ENCODE measurements at places on chromosomes 1 and 21.
A peak's percentile ranks its signal among the peaks of the same experiment; 100 is the strongest.

GRCh38 chr1:39426346-39426745 lies 65.1 kb upstream of the BMP8A start:
- no peak for DNase-seq

- DNase-seq: no peak
Measured at GRCh38 chr1:83064589-83065242, 934.2 kb downstream of the TTLL7 start.

DNA sequence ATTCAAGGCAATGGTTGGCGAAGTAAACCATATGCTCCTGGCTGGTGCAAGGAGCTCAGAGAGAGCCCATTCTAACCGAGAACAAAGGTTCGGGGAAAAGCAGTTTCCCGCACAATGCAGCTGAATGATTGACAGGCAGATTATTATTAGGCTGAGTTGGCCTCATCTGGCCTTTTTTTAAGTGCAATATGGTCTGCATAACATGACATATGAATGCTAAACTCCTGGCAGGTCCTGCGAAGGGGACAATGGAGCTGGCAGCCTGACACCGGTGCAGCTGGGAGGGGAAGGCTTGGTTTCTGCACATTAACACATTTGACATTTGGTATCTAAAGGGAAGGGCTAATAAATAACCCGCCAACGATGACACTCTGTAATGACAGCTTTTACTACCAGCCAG lies 92.0 kb downstream of the MIS18A start:
- DNase-seq: no peak

- DNase-seq: no peak
Measured at GRCh38 chr1:41038110-41038509, 16.6 kb upstream of the SLFNL1 start.

DNA sequence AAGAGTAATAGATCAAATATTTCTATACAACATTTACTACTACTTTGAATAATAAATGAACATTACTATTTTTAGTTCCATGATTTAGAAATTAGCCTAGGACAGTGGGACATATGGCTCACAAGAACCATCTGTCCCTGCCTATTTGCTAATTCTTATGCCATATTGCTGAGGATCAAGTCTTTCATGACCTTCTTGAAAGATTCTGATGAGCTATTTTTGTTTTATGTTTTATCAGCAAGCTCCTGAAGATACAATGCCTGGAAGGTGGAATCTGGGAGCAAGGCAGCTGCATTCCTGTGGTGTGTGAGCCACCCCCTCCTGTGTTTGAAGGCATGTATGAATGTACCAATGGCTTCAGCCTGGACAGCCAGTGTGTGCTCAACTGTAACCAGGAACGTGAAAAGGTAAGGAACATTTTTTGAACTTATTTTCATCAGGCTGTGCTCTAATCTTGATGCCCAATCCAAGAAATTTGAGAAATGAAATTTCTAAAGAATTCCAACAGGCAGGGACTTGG lies 326.7 kb downstream of the PAPPA2 start:
- DNase-seq: no peak

GRCh38 chr21:40066221-40066620 lies 199.0 kb downstream of the PCP4 start:
- no peak for DNase-seq

- DNase-seq: peak; percentile 51
Measured at GRCh38 chr1:1290238-1290731, 10.0 kb downstream of the SCNN1D start.

- no peak for DNase-seq
Measured at GRCh38 chr1:231701306-231701705, 74.7 kb downstream of the DISC1 start.

DNA sequence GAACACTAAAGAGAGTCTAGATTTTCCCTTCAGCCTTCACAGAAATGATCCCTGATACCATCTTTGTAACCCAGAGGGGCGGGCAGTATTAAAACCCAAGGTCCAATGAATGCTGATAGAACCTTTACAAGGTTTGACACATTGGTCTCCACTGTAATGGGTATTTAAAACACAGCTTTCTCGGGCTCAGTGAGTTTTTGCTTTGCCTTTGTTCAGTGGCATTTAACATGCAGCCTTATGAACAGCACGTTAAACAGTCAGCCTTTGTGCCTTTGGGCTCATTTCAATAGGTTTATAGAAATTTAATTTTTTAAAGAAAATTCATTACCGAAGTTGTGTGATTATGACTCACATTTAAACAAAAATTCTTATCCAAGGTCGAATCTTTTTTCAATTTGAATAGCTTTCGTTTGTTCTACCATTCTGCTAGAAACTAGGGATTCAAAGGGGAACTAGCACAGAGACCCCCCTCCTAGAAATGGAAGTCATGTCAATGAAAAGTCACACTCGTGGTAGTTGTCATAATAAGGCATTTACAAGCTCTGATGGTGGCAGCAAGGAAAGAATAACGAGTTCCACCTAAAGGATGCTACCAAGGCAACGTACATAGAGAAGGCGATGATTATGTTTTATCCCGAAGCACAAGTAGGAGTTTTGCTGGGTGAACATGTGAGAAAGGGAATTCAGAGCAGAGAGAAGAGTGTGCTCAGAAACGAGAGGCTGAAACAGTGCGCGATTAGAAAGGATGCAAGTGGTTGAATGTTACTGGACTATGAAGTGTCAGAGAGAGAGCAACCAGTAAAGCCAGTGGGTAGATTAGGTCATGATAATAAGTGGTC lies 66.2 kb downstream of the SGIP1 start:
- no peak for DNase-seq

GRCh38 chr1:239361403-239361802 lies 25.0 kb upstream of the CHRM3 start:
- DNase-seq: no peak

DNA sequence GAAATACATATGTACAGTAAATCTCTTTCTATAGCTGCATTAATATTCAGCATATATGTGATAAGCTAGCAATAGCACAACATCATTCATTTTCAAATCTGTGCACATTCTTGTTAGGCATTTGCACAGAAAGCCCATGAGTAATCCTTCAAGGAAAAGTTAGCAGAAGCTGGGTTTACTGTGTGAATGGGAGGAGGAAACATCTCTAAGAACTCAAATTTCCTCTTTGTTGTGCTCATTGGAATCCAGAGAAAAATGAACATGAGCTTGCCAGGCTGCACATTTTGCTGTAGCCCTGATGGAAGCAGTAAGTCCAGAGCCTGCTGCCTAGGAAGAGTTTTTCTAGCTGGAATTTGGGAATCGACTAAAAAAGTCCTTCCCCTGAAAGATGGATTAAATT lies 214.2 kb upstream of the FOXD3 start:
- DNase-seq: no peak

DNA sequence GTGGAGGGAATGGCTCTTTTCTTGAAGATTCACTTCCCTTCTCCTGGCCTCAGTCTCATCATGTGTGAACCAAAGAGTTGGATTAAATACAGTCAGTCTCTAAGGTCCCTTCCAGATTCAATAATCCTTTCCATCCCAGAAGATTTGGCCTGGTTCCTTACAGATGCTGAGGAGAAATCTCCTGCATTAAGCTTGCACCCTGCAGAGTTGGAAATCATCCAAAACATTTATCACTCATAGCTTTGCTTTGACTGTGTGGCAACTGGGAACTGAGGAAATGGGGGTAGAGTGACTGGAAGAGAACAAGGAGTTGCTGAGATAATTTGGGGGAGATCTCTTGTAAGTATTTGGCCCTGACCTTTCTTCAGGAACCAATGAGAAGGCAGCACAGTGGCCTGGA lies 220.5 kb upstream of the SGIP1 start:
- DNase-seq: no peak

DNA sequence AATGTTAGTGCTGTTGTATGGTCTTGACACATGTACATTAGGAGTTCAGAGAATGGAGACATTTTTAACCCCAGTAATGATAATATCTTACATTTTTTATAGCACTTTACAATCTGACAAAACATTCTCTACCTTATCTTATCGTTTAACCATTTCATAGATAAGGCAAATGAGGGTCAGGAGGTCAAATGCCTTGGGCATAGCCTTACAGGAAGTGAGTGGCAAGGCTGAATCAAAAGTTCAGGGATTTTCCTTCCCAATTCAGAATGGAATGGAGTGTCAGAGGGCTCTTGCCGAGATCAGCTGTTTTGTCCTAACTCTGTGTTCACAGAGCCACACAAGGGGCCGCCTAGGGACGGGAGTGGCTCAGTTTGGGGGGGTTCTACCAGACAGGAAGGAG lies 57.6 kb upstream of the AK4 start:
- peak; percentile 27 for DNase-seq

- no peak for DNase-seq
Measured at GRCh38 chr1:108505763-108506070, 54.2 kb upstream of the EEIG2 start.

DNA sequence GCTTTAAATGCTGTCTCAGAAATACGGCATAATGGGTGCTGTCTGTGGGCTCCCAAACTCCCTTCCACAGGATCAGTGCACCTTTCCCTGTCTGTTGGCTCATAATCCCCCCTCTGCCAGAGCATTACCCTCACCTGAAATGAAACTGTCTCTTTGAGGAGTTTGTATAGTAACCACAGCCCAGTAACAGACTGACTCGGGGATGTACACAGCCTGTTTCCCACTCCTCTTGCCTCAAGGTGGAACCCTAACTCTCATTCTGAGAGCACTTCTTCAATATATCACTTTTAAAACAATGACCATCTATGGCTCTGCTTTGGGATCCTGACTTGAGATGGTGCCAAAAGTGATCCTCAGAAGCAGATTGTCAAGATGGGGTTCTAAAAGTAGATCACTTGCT lies 332.5 kb downstream of the AMY1C start:
- no peak for DNase-seq

DNA sequence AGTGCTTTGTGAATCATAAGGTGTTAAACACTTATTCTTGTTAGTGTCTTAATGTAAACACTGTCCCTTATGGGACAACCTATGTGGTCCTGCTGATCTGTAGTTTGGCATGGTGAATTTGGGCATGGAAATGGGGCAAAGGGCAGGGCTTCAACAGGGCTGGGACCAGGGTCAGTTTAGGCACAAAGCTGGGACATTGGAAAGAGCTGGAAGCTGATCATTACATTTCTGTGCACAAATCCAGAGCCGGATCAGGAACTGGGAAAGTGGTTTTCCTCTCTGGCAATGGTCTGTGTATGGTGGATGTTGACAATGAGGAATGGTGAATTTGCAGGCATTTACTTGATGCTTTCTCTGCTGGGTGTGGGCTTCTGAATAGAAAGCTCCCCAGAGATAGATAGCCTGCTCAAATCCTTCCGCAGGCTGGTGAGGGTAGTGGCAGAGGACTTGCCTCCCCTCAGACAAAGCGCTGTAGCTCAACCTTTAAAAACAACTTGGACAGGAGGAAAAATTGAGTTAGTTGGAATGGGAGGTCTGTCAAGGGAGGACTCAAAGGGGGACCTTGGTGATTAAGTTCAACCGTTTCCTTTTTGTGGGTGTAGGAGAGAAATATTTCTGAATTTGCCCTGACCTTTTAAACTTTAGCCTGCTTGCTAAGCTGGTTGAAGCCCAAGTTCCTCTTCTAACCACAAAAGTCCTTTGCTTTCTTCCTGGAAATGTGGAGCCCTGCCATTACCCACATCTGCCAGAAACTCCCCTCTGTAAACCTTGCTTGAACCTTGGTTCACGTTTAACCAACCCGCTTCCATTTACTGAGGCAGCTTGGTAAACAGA lies 35.3 kb downstream of the HLX start:
- peak; percentile 65 for DNase-seq

DNA sequence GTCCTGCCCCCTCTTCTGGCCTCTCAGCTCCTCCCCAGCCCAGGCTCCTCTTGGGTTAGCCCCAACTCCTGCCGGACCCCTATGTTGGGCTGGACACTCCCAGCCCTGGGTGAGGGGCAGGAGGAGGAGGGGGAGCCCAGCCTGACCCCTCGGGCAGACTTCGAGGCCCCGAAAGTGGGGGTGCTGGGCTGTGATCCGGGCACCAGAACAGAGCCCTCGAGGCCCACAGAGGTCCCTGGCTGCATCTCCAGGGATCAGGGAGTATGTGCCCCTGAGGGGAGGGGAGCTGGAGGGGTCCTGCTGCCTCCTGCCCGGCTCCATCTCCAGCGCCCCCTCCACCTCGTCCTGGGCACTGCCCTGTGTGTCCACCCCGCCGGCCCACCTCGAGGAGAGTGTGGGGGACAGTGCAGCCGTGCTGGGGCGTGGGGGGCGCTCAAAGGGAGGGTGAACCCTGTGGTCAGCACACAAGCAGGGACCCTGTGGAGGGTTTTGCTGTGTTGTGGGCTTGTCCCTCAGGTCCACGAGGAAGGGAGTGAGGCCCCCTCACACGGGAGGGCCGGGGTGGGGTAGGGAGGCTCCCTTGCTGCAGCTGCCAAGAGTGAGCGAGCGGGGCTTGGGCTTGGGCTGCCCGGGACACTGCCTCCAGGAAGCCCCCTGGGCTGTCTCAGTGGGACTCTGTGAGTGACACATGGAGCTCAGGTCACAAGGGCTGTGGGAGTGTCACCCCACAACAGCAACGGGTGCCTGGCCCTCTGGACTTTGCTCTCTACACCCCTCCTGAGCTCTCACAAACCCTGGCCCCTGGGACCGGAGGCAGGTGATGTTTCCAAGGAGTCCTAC lies 54.4 kb downstream of the COL18A1 start:
- no peak for DNase-seq

DNA sequence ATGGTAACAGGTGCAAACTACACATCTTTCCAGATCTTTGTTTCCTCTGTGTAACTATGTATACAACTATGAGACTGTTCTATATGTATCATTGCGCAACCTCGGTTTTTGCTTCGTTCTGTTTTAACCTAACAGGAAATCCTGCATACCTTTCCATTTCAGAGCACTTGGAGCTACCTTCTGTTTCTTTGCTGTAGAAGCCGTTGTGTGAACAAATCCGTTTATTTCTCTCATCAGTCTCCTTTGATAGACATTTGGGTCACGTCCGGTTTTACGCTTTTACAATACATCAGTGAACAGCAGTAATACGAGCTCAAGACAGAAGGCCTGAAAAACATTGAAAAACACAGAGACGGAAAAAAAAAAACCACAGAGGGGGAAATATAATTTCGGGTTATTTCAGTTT lies 10.5 kb downstream of the ATP5IF1 start:
- DNase-seq: no peak

- DNase-seq: no peak
Measured at GRCh38 chr1:201683397-201683796, 144.5 kb downstream of the NAV1 start.

DNA sequence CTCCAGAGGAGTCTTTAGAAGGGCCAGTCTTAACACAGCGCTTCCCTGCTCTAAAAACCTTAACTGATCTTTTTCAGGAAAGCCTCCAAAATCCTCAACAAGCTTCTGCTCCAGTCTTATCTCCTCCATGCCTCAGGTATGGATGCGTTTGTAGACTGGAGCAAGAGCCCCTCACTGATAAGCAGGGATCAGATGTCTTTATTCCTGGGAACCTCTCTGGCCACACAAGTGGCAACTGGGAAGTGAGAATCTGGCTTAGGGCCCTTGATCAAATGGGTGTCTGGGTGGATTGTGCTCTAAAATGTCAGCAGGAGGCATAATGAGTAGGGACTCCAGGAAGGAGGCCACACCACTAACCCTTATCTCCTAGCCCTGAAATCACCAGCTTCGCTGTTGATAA lies 1.4 kb downstream of the ZBTB8A start:
- DNase-seq: no peak

DNA sequence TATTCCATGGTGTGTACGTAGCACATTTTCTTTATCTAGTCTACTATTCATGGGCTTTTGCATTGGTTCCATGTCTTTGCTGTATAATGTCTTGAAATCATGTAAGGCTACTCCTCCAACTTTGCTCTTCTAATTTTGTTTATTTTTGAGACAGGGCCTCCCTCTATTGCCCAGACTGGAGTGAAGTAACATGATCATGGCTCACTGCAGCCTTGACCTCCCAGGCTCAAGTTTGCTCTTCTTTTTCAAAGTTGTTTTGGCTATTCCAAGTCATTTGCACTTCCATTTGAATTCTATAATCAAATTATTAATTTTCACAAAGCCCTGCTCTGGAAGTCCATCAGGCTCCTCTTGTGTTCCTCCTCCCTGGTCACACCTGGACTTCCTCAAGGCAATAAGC lies 90.2 kb upstream of the SGIP1 start:
- peak; percentile 27 for DNase-seq
